A673 (cell line): ENCODE measurements at places on chromosomes 6 and 20. TPM values are rescaled to one million over a fixed set of nuclear protein-coding genes. Genes with fewer than 3 reads are reported as not detected.

DNA sequence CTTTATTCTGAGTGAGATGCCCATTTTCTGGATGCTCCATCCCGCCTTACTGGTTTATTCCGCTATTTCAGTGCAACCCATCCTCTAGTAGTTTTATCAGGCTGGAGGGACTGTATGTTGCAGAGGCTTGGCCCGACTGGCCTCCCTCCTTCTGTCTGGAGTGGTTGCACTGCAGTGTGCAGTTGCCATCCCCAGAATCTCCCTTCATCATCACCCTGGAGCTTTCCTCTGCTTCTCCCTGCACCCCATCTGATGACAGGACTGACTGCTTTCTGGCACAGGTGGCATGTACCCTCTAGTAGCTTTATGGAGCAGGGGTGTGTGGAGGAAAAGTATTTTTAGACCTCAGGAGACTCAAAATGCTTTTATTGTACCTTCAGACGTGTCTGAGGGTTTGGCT is 21.1 kb downstream of the WRNIP1 start:
- H3K36me3 ChIP-seq = peaks cover 10% of the 10 kb centered on the region
- no peak for DNase-seq
- H3K4me1 ChIP-seq = peaks cover 2% of the 10 kb centered on the region
- H3K27ac ChIP-seq = no peak overlapping the region

GRCh38 chr6:161226009-161226964 is 47.6 kb downstream of the AGPAT4 start:
- peaks cover 20% of the 10 kb centered on the region for H3K4me1 ChIP-seq
- H3K27ac ChIP-seq = no peak overlapping the region
- no peaks in the 10 kb centered on the region for H3K27me3 ChIP-seq
- no peak overlapping the region for H3K4me3 ChIP-seq
- no peaks in the 10 kb centered on the region for H3K36me3 ChIP-seq
- DNase-seq = no peak

DNA sequence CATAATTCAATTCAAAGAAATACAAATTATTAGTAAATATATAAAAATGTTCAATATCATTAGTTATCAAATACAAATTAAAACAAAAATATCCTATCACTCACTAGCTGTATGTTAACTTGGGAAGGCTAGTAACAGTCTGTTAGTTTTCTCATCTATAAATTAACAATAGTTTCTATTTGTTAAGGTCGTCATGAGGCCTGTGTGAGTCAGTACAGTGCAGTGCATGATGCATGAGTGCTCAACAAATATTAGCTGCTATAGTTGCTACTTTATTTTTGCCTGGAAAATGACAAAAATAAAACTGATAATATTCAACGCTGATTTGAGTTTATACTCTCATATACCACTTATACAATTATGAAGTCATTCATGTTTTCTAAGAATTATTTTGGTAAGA is 401.6 kb upstream of the RUNX2 start:
- no peaks in the 10 kb centered on the region for H3K4me1 ChIP-seq
- H3K4me3 ChIP-seq = no peak overlapping the region
- DNase-seq = no peak
- no peaks in the 10 kb centered on the region for H3K36me3 ChIP-seq

- peaks cover 10% of the 10 kb centered on the region for H3K27me3 ChIP-seq
- H3K36me3 ChIP-seq = no peaks in the 10 kb centered on the region
- DNase-seq = no peak
- no peaks in the 10 kb centered on the region for H3K4me1 ChIP-seq
- no peak overlapping the region for H3K27ac ChIP-seq
Observed at GRCh38 chr6:1486387-1486786, 97.0 kb downstream of the FOXF2 start.

DNA sequence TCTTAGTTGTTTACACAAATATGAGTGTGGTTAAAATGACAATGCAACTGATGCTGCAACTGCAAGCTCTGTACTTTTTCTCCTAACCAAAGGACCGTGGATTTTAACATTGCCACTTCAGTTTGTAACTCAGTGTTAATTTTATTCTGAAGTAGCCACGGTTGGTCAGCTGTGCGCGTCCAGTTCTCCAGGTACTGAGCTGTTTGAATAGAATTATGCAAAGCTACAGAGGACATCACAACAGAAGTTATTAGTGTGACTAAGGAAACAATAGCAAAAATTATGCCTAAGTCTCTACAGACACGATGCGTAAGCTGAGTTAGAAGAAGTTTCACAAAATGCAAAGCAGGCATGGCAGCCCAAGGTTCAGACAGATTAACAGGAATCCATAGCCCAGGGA is 4.4 kb upstream of the ABHD12 start:
- no peaks in the 10 kb centered on the region for H3K36me3 ChIP-seq
- no peak overlapping the region for H3K4me3 ChIP-seq
- no peak overlapping the region for H3K27ac ChIP-seq
- peaks cover 4% of the 10 kb centered on the region for H3K4me1 ChIP-seq

DNA sequence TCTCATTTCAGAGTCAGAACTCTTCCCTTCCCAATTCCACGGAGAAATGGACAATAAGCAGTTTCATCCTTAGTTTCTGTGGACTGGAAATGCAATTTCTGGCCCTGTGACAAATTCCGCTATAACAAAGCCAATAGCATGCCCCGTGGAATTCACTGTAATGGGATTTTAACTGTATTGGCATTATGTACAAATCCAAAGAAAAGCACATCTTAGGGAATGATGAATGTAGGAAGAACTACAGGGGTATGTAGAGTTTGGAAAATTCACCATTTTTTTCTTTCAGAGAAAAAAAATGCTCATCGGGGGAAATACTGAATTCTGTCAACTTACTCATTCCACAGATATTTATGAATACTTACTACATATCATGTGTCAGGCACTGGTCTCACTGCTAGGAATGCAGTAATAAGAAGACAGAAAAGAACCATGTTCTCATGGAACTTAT is 43.5 kb downstream of the KIF6 start:
- DNase-seq = no peak
- H3K27me3 ChIP-seq = no peaks in the 10 kb centered on the region
- no peak overlapping the region for H3K4me3 ChIP-seq
- H3K27ac ChIP-seq = no peak overlapping the region
- H3K36me3 ChIP-seq = no peaks in the 10 kb centered on the region

GRCh38 chr20:41185013-41185757 is 47.8 kb downstream of the PLCG1 start:
- H3K4me1 ChIP-seq = no peaks in the 10 kb centered on the region
- H3K27ac ChIP-seq = no peak overlapping the region
- H3K4me3 ChIP-seq = no peak overlapping the region
- H3K36me3 ChIP-seq = no peaks in the 10 kb centered on the region
- no peak for DNase-seq

GRCh38 chr6:50722829-50723554 is 9.7 kb downstream of the TFAP2D start:
- H3K36me3 ChIP-seq = no peaks in the 10 kb centered on the region
- H3K4me1 ChIP-seq = no peaks in the 10 kb centered on the region
- no peak for DNase-seq
- no peak overlapping the region for H3K27ac ChIP-seq
- peaks cover 100% of the 10 kb centered on the region for H3K27me3 ChIP-seq

MROH8 gene
- 1.6 and 2.0 TPM in 2 replicates for total RNA-seq

KDM1B gene
- 15.8 and 17.6 TPM in 2 replicates for total RNA-seq

TMEM170B gene
- total RNA-seq = 9.5 and 11.4 TPM in 2 replicates

DOK5 gene
- 4.9 and 5.4 TPM in 2 replicates for total RNA-seq

RAET1L gene
- total RNA-seq = not detected in 2 replicates
